T-helper 1 cell (primary cell): ENCODE measurements at places on chromosomes 4 and X.

DNA sequence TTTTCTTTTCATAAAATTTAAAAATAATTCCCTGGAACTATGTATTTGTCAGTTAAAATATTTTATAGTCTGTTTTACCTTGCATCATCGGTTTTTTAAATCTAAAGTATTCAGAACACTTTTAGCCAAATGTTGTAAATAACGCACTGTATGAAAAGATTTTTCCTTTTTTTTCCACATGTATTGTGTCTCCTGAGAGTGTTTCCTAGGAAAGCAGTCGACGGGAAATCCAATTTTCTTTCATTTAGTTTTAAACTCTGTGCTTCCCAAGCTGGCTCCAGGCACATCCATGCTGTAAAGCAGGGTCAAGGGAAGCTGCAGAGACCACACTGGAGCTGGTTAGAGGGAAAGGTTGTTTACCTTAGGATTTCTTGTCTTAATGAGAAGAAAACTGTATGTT, 1724.3 kb upstream of the TENM3 start:
- no peak for DNase-seq

DNA sequence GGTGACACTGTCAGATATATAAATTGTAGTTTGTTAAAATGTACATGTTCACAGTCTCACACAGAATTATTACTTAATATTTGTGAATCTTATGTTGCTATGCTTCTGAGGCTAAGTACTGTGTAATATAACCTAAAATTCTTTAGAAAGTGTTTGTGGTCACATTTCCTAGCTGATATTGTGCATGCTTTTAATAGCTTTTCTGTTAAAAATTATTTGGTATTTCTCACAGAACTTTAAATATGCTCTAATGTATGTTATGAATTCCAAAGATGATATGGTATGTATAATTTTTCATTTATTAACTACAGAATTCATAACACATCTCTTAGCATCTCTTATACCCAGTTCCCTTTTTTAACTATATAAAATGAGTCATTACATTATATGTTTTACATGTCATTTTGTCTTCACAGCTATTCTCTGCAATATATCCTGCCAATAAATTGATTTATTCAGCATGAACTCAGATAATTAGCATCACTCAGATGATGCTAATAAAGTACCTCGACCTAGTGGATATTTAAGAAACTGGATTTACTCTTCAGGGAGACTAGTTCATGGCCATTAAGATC, 9.3 kb downstream of the PTPN13 start:
- DNase-seq: no peak

DNA sequence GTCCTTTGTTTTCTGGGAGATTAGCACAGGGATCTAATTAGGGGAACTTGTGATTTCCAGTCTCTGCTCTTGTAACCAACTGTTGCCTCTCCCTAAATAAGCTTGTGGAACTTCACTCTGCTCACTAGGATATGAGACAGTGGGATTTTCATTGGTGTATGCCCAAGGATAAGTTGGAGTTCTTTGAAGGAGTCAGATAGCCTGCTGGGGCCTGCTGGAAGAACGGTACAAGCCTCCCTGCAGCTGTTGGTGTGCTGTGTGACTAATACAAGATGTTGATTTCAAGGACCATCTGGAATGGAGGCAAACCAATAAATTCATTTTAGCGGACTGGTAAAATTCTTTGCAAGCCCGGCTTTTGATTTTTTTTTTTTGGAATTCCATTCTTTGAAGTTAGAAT, 167.0 kb downstream of the AASDH start:
- DNase-seq: no peak

- no peak for DNase-seq
Measured at GRCh38 chr4:1414831-1415680, 8.8 kb upstream of the NKX1-1 start.

GRCh38 chr4:37780444-37781130, 45.9 kb upstream of the PGM2 start:
- peak; percentile 39 for DNase-seq

DNA sequence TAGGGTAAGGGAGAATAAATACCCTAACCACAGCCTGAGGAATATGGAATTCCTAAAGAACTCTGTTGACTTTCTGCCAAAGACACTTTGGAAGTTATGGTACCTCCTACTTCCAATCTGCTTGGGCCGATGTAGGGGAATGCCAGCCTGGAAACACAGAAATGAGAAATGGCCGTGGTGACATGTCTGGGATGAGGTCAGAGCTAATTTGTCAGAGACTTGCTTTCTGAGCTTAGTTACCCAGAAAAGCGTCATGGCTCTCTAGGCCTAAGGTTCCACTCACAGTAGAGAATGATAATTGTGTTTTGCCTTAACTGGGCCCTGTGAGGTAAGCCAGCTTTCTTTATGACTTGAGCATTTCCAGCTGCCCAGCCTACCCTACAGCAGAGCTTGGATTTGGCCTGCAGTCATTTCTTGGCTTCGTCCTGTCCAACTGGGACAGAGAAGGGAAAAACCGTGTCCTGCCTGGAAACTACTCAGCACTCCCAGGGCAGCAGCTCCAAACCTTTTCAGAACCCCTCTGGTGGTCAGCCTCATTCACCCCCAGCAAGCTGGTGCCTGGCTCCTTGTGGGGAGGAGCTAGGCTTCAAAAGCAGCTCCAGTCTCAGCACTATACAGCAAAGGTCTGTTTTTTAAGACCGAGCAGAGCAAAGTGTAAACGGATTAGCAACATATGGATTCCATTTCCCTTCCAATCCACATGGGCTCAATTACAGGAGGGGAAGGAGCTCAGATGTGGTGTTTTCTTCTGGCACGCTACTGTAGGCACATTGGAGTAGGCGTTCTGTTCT, 92.3 kb downstream of the RLIM start:
- no peak for DNase-seq

DNA sequence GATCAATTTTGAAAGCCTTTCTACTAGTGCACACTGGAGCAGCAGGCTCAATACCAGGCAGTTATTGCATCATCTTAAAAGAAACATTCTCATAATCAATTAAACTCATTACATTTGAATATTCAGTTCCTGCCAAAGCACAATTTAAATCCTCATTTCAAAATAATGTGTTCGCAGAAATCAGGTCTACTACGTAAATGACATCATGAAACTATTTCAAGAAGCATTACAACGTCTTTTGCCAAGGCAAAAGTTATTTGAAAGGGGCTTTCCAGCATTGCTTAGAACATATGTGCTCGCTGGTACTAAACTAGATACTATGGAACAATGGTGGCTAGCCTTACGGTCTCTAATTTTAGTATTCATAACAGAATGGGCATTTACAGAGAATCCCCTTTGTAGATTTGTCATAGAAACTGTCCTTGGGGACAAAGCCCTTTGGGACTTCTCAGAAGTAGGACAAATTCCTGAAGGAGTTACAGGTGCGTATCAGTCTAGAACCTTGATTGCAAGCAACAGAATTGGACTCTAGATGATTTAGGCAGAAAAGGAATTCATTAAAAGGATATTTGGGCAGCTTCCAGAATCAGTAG, 27.6 kb upstream of the HUWE1 start:
- peak; percentile 85 for DNase-seq

GRCh38 chrX:96376266-96376665, 308.4 kb upstream of the DIAPH2 start:
- DNase-seq: no peak

DNA sequence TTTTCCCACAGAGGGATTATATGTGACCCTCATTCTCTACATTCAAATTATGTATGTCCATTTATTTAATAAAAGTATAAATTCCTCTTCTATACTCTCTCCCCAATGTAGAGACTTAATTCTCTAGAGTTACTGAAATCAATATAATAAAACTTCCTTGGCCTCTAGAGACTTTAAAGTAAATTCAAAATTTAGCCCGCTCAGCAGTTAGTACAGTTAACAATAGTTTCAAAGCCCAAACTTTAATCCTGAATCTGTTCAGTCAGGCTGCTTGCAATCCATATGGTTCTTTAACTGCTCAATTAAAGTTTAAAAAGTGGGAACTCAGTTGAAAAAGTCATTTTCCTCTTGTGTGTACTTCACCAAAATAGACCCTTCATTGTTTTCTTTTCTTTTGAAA, 2558.4 kb downstream of the ARAP2 start:
- no peak for DNase-seq

DNA sequence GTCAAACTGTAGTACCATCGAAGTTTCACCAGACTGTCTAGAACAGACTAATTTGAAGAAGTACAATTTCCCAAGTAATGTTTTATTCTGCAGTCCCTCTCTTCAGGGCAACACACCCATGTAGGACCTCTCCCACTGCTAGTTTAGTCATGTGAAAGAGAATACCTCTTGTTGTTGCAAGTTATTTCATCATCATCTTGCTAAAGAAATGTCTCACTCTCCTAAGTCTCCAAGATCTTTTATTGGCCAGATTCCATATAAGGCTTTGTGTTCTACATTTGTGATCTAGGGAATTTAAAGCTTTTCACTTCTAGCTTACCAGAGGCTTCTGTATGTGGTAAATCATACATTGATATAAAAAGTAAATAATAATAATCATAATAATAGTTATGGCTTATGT, 745.3 kb upstream of the MAGEB2 start:
- no peak for DNase-seq

DNA sequence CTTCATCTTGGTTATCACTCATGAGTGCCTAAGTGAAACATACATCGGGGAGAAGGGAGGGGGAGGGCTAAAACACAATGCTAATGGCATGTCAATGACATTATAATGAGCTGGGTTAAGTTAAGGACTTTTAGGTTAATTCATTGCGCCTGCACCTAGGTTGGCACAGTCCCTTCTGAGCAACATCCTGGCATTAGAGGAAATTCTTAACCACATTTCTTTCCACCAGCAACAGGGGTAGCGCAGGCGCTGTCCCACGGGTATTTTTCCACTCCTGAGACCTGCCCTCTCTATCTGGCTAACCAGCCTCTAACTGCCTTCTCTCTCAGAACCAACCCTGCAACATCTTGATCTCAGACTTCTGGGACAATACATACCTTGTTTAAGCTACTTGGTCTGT, 39.0 kb upstream of the PROM1 start:
- no peak for DNase-seq

DNA sequence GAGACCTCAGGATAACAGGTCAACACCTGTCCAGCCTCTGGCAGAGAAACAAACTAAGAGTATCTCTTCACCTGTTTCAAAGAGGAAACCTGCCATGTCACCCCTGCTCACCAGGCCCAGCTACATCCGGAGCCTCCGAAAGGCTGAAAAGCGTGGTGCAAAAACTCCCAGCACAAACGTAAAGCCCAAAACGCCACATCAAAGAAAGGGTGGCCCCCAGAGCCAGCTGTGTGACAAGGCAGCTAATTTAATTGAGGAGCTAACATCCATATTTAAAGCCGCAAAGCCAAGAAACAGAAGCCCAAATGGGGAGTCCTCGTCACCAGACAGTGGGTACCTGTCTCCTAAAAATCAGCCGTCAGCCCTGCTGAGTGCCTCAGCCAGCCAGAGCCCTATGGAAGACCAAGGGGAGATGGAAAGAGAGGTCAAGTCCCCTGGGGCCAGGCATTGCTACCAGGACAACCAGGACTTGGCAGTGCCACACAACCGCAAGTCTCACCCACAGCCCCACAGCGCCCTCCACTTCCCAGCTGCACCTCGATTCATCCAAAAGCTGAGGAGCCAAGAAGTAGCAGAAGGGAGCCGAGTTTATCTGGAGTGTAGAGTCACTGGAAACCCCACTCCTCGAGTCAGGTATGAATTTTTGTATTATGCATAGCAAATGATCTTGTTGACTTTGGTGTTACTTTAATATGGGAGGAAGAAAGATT, 15.1 kb downstream of the PALLD start:
- DNase-seq: peak; percentile 60

DNA sequence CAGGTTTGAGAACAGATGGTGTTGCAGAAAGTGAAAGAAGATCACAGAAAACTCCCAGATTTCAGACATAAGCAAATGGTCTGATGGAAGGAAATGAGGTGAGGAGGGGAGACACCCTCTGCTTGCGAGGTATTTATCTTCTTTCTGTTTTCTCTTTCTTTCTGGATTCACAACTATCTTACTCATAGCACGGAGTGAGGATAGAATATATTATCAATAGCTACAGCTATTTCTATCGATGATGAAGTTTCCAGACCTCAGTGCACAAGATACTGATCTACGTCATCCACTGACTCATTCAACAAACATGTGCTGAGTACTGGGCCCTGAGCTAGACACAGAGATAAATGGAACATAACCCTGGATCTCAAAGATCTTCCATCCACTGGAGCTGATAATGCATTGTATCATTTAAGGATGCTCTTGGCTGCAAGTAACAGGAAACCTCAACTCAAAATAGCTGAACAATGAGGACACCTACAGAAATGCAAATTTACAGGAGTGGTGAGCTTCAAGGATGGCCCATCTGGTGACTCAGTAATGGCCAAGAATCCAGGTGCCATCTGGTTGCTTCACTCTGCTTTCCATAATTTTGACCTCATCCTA, 21.2 kb downstream of the SLC2A9 start:
- no peak for DNase-seq

DNA sequence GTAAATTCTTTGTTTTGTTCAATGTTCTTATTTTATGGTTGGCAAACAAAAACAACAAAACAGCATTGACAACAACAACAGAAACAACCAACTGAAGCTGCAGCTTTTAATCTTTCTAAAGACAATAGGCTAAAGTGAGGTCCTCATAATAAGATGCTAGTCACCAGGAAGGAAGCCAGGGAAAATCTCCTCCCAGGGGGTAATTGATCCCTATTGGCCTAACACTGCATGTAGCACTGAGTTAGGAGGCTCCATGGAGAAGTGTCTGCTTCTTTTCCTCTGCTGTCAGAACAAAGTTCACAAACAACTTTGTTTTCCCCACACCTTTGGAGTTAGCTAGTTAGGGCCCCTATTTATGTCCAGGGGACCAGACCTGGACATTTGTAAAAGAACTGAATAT, 4.7 kb upstream of the LRAT start:
- DNase-seq: no peak

DNA sequence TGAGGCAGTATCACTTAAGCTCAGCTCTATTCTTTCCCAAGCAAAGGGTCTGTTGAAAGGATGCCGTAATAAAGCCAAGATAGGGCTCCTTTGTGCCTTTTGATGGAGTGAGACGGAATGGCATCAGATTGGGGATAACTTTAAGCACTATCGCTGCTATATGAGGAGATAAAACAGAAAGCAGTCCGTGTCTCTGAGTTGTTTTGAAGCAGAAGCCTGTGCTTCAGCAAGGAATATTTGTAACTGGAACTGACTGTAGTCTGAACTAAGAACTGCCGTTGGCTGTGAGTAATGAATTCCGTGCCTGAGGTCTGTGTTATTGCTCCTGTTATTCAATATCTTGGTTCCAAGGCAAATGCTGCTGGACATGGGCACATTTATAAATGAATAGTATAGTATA, 297.4 kb downstream of the ANKRD50 start:
- no peak for DNase-seq

- DNase-seq: no peak
Measured at GRCh38 chr4:159608436-159608835, 505.6 kb downstream of the RAPGEF2 start.

DNA sequence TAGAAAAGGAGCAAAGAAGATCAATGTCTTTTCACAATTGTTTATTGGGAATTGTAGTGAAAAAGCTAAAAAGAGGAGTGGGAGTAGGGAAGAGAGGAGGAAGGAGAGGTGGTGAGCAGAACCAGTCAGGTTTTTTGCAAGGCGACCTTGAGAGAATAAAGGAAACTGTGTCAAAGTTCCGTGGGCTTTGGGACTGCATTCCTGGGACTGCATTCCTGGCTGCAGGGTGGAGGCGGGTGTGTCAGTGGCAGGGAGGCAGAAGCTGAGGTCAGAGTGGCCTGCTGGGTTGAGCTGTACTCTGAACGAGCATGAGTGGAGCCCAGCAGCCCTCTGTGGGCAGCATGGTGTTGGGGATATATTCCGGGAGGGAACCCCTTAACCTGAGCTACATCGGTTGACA, 66.8 kb upstream of the UCP1 start:
- no peak for DNase-seq

GRCh38 chr4:48127682-48128404, 6.2 kb downstream of the TXK start:
- peak; percentile 93 for DNase-seq
